ENCODE measurements at places on chromosomes 7 and 10.

DNA sequence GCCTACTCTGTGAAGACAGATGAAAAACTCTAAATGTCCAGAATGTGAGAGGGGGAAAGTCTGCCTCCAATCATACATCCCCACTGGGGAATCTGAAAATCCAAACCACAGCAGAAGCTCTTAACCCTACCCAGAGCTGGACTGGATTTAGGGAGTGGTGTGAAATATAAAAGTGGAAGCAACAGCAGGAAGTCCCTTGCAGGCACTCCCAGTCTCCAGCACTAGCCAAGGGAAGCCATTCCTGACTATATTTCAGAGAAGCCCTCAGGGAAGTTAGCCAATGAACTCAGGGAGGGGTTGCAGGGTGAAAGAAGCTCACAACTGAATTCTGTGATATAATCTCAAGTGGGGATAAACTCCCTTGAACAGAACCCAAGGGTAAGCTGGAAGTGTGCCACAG, 51.5 kb downstream of the CRPPA start:
- DNase-seq, result no peak

DNA sequence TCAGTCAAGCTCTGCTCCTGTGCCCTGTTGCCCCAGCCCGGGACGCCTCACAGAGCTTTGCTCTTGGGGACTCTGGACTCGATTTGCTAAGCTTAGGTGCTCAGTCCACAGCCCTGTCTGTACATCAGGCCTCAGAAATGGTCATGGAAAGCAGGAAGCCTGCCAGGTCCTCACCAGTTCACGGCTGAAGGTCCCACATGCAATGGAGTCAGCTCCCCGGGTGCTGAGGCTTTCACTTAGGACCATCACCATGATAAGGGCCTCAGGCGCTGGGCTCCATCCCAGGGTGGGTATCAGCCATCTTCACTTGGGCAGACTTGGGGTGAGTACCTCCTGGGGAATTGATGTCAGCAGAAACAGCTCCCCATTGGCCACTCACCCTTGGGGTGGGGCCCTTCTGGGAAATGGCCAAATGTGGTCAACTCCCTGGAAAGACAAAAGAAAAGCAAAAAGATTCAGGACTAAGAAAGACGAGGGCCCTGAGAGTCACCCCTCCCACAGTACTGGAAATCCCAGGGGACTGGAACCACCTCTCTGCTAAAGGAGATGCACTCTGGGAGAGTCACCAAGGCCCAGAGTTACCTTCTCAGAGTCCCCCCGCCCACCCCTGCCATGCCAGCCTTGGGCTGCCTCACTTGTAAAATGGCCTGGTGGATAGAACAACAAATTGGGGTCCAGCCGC, 37.6 kb downstream of the FAM53B start:
- no peak for DNase-seq

DNA sequence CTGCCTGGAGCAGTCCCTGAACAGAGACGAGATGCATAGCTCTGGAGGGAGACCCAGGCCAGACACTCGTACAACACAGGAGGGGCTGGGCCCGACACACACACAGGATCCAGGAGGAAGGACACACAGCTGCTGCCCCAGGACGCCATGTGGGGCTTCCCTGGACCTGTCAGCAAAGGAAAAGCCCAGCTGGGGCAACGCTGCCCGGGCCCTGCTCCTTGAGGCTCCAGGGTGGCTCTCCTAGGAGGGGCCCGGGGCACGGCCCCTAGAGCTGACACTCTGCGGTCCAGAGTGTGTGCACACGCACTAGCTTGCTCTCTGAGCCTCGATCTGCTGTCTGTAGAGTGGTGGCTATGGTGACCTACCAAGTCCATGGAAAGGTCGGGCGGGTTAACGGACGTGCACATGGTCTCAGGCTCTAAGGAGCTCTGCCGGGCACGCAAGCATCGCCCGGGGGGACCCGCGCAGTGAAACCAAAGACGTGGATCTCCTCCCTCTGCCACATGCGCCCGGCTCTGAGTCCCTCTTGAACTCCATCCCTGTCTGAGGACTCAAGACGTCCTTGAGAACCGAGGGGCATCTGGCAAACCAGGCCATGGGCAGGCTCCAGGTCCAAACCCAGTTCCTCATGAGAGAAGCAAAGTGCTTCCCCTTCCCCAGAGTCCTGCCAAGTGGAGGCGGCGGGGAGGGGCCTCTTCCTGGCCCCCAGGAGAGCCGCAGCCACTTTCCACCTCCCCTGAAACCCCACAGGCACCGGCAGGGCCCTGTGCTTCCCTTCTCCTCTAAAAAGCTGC, 279.0 kb downstream of the ELFN1 start:
- no peak for DNase-seq

DNA sequence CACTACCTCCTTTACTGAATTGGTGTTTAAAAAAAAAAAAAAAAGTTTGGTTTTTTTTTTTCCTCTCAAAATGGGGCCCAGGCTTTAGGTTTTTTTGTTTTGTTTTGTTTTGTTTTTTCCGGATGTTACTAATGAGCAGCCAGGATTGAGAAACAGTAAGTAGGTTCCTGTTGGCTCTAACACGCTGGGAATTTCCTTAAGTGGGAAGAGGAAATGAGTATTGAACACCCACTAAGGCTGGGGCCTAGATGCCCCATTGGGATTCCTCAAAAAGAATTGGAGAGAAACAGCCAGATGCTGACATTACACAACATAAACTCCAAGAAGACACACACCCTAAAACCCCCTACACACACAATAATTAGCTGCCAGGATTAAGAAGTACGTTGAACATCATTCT, 102.2 kb upstream of the NANOS1 start:
- no peak for DNase-seq

GRCh38 chr7:3117081-3117480, 73.4 kb upstream of the CARD11 start:
- no peak for DNase-seq

DNA sequence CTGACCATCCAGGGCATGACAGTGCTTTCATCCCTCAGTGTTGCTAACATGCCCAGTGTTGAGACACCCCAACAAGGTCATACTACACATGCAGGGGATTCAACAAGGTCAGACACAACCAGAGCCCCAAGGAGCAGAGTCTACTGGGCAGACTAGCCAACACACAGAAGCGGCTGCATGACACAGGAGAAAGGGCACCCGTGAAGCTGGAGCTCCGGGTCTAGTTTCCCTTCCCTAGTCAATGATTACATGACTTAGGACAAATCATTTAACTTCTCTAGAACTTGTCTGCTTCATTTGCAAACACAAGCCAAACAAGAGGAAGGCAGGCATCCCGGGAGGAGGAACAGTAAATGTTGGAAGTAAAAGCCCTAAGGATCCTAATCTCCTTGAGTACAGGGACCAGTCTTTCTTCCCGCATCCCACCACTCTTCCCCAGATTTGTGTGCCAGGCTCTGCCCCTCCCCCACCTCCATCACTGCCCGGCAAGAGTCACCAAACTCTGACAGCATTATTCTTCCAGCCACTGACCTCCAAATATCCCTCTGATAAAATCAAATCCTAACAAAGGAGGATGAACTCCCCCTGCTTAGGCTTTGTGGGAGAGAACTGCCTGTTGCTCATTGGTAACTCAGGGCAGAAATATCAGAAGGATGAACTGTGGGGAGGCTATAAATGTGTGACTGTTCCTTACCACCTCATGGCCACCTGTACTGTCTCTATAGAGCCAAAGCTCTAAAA, 104.3 kb downstream of the KCNMA1 start:
- DNase-seq, result no peak

- no peak for DNase-seq
These were observed 9.4 kb upstream of the PPP2R2D start for GRCh38 chr10:131891196-131891928.

GRCh38 chr10:78843495-78843894, 225.3 kb upstream of the ZMIZ1 start:
- DNase-seq, result no peak

GRCh38 chr7:102119925-102120324, 166.7 kb upstream of the SH2B2 start:
- no peak for DNase-seq

DNA sequence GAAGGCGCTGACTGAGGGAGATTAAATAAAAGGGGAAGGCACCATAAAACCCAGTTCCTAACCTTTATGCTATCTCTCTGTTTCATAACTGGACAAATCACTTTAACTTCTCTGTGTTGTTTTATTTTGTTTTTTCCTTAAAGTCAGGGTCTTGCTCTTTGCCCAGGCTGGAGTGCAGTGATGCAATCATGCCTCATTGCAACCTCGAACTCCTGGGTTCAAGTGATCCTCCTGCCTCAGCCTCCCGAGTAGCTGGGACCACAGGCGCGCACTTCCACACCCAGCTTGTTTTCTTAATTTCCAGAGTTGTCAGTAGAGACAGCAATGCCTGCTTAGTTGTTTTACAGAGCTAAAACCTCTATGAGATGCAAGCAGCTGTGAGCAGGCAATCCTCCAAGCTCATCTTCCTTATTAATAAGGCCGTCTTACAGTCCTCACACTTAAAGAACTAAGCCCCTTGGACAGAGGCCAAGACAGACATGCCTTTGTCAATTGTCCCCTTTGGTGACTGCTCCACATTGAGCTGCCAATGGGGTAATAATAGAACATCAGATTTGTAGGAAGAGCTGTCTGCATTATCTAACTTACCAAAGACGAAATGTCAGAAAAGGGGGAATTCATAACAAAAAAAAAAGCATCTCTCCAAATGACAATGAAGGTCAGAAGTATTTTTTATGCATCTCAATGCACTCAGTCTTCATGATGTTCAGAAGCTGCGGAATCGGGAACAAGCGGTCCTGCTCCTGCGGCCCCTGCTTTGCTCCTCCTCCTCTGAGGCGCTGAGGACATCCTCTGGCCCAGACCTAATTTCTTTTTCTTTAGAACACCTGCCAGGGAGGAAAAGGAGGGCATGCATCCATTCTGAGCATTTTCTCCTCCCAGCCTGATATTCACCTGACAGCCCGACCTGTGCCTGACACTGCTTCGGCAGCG, 62.7 kb upstream of the RNF32 start:
- DNase-seq, result no peak

DNA sequence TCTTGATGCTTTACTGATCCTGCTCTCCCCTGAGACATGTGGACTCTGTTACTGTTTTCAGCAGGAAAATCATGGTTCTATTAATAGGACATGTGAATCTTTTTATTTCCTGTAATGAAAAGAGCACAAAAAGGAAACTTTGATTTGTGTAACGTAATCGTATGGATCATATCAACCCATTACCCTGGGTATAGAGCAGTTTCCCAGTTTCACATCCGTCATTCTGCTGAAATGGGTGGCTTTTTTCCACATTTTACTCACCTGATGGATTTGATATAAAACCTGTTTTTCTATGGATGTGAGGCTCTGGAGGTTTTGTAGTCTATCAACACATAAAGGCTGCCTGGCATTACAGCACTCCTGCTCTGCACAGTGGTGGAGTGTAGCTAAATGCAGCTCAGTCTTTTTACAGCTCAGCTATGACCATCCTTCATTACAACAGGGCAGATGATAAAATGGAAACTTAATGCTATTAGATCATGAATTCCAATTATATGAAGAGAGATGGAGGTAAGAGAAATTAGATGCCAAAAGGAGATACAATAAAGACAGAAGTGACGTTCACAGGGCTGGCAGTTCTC, 486.3 kb upstream of the C7orf33 start:
- no peak for DNase-seq

- DNase-seq, result no peak
These were observed 22.4 kb upstream of the PRSS58 start for GRCh38 chr7:142280263-142280662.

DNA sequence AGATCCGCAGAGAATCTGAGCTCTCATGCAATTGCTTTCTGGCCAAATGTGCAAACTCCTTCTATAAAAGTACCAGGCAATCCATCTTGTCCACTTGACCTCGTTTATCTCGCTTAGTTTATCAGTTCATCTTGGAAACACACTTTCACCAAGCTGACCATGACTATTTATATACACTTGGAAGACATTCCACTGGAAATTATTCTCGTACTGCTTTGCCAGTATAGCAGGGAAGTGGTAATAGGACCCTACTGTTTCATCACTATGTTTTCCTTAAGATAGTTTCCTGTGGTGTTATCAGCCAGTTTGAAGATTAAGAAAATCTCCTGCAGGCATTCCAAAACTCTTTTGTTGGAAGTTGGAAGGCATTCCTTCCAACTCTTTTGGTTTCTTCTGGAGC, 115.3 kb upstream of the FAM171A1 start:
- DNase-seq, result no peak

DNA sequence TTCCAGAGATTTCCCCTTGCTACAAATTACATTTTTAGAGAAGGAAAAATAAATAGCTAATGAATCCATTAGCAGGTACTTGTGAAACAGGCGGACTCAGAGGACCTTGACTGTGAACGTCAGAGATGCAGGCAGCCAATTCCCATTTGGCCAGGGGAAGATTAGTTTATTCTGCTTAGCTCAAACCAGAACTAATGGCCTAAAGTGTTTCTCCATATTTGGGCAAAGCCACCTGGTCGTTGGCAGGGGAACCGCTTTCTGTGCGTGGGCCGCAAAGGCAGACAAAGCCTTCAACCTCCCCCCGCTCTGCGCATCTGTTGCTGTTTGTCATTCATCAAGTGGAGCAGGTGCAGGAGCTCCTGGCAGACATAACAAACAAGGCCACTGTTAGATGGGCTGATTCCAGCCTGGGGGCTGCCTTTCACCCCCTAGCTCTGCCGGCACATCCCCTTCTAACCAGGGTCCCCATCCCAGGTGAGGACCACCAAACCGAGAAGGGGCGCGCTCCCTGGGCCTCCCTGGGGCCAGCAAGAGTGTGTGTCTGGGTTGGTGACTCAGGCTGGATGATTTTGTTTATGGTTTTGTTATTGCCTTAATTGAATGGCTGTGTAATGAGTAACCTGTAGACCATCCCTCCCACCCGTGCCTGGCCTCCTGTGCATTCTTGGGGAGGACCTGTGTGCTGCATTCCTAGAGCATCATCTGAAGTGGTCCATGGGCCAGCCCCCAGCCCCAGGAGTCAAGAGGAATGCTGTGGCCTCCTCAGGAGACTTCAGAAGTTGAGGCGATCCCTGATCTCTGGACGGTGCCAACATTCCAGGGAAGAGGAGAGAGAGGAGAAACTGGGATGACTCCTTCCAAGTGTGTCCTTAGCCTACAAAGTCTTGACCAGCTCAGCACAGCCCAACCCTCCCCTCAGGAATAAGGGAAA, 14.5 kb upstream of the CPA1 start:
- peak; percentile 89 for DNase-seq

- DNase-seq, result no peak
These were observed 12.9 kb downstream of the SEC31B start for GRCh38 chr10:100506596-100507356.

DNA sequence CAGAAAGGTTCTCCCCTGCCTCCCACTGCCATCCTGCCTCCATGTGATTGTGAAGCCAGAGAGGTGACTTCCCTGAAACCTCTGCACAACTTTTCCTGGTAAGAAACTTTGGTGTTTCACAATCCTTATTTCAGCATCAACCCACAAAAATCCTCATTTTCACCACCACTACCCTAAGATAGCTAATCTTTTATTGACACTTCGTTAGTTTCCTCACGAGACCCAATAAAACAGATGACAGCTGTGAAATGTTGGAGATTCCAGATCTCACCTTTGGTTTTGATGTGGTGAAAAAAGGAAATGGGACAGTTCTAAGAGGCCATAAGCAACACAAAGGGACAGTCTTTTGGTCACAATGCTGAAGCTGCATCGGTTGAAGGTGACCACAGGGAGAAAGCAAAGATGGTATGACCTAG, 59.9 kb upstream of the TM9SF3 start:
- DNase-seq, result no peak

Measured in NCI-H446 (cell line).